Temporal lobe (tissue), 4 donors: ENCODE measurements at places on chromosomes 11 and 22. TPM values are rescaled to one million over a fixed set of nuclear protein-coding genes. Genes with fewer than 3 reads are reported as not detected.

Gene MYOD1
- not detected for total RNA-seq

Gene CRYBA4
- not detected for total RNA-seq

Gene SCN2B
- 3.0 TPM for total RNA-seq

Gene MPPED2
- 65.6 TPM for total RNA-seq

Gene GAL3ST3
- 10.3 TPM for total RNA-seq

Gene ZNRF3
- total RNA-seq, result 7.6 TPM

Gene KIAA1671
- 7.4 TPM for total RNA-seq

Gene MUC6
- total RNA-seq, result under 0.01 TPM

Gene B3GAT1
- total RNA-seq, result 60.2 TPM

Gene CRYBB3
- not detected for total RNA-seq

Gene FAT3
- 115 TPM for total RNA-seq

Gene CYTH4
- 0.98 TPM for total RNA-seq

Gene KDM4E
- not detected for total RNA-seq

Gene CEND1
- 8.6 TPM for total RNA-seq
